ENCODE measurements at places on chromosomes 5 and 9.

DNA sequence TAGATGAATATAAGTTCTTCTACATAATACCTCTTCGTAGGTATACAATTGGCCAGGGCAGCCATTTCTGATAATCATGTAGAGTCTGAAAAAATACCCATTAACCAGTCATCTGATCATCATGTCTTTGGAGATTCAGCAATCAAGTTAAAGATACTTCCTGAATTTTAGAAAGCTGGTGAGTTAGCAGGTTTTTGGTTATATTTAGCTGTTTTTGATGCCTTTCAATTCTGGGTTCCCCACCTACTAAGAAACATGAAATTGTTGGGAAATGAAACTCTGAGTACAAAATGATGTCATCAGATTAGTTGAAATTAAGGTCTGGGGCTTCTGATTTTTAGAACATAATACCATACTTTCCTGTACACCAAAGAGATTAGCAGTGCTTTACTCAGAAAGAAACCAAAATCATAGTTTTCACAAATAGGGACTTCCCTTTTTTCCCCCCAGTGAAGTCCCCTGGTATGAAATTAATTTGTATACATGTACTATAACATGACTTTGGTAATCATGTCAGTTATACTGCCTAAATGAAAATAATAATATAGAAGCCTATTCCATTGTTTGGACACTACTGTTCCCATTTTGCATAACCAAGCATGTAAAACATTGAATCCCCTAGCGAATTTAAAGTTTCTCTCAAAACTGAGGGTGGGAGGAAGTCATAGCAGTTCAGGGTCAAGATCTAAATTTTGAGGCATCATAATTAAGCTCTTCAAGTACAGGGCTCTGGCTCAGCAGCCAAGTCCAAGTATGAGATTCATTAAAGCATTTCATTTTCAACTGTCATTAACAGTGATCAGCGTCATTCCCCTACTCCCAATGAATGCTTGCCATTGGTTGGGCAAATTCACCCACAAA lies 17.9 kb downstream of the PRLR start:
- DNase-seq, result peak; percentile 13

DNA sequence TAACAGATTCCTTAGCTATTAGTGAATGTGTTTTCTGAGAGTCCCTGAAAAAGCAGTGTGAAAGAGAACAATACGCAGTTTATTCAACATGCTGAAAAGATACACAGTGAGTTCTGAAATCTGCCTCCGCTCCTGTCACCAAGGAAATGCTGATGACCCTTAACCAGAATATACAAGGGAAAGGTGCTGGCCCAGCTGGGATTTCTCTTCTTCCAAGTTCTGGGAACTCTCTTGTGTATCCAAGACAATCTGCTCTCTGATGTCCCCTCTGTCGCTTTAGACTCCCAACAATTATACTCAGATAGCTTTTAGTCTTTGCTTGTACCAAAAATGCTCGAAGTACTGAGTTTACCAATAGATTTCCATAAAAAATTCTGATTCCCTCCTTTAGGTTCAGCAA lies 214.9 kb downstream of the TMEM167A start:
- no peak for DNase-seq

GRCh38 chr5:125510651-125511050 lies 764.2 kb upstream of the ZNF608 start:
- no peak for DNase-seq

DNA sequence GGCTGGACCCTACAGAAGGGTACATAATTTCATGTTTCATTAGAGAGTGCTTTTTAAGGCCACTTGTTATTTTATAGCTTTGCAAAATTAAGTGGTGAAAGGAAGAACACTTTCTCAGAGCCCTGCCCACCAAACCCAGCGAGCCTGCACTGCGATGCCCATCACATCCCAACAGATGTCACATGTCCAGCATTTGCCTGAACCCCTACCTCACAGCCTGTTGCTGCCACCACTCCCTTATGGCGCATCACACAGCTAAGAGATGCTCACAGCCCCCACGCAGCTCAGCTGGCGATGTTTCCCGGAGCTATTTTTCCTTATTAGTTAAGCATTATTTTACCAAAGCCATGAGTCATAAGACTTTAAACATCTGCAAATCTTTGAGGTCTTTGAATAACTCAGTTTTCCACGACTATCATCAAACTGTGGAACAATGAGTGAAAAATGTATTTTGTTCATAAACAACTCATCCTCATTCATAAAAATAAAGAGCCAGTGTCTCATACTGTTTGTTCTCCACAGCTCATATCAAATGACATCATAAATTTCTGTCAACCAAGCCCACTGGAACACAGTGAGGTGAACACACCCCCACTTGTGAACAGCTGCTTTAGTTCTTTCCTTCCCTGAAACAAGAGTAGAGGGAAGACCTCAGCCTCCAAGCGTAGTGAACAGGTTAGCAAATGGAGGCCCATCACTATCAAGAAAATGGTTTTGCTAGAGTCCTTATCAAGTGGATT lies 104.9 kb downstream of the SYK start:
- DNase-seq, result peak; percentile 53

- DNase-seq, result peak; percentile 4
These were observed 451.1 kb downstream of the EBF1 start for GRCh38 chr5:158648631-158649030.

DNA sequence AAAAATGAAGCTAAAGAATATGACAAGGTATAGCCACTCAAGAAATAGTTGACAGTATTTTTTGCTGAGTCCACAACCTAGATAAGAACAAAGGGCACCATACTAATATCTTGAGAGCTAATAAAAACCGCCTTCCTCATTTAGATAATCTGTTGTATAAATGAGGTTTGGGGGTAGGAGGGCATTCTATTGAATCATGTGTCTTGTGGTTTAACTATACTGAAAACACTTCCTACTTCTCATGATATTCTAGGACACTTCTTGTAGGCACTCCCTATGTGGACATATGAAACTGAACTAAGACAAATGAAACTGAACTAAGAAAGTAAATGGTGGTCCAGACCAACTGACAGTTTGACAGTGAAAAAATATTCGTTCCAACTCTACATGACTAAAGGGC lies 1268.5 kb upstream of the C9orf72 start:
- no peak for DNase-seq

- DNase-seq, result peak; percentile 39
These were observed 1.4 kb downstream of the EFNA5 start for GRCh38 chr5:107669096-107670031.

- no peak for DNase-seq
These were observed 334.4 kb downstream of the ARHGEF28 start for GRCh38 chr5:73960426-73960825.

DNA sequence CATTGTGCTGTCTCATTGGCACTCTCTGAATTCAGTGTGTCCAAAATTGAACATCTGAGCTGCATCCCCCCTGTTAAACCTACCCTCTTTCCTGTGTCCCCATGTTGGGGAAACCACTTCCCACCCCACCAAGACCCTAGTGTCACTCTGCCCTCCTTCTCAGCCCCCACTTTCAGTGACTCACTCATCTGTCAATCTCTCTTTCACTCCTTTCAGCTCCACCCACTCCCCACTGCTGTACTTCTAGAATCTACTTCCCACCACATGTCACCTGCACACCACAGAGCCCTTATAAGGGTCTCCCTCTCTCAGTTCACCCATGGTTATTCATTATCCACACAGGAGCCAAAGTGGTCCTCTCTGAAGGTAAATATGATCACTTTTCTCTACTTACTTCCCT lies 5.8 kb upstream of the SPOCK1 start:
- no peak for DNase-seq

- DNase-seq, result no peak
These were observed 68.3 kb upstream of the RGS7BP start for GRCh38 chr5:64437496-64437895.

DNA sequence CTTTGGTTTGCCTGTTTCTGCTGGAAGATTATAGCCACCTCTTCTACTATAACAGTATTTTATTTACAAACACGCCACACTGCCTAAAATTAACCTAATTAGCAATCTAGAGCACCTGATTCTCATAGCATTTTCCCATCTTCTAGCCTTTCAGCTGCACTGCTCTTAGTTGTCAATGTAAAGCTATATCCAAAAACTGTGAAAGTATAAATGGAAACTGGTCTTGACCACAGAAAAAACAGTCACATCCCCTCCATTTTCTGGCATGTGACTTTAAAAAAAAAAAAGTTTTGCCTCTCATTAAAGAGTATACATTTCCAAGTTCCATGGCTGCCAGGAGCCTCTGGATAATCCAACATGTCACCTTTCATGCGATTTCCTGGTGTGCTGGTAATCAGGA lies 287.8 kb downstream of the DTWD2 start:
- DNase-seq, result no peak

DNA sequence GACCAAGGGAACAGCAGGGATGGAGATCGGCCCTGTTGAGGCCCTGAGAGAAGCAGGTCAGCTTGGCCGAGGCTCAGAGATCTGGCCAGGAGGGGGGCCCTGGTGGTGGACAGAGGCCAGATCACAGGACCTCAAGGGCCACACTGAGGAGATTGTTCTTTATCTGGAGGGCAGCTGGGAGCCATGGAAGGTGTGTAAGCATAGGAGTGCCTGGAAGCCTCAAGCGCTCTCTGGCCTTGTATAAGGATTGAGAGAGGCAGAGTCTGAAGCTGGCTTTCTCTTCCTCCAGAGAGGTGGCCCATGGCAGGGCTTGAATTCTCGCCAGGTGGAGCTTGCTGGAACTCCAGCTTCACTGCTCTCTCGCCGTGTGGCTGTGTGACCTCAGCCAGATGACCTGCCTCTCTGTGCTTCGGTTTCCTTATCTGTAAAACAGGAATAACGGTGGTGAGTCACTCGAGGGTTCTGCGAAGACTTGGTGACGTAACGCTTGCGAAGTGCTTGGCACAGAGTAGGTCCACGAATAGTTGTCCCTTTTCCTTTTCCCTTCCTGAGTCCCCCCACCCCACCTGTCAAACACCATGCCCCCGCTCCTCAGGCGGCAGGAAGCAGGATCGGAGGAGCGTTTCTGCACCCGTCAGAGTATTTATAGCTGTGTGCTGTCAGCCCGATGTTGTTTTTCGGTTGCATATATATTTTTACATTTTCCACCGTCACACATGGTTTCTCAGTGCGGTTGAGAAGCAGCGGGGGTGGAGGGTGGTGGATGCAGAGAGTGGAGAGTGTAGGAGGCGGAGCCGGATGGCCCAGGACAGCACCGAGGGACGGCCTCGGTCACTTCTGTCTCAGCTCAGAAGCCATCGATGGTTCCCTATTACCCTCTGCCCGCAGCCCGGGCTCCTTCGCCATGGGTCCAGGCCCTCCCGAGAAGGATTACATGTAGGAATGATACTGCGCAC lies 17.0 kb upstream of the CRB2 start:
- DNase-seq, result no peak

- no peak for DNase-seq
These were observed 109.2 kb downstream of the BASP1 start for GRCh38 chr5:17326600-17327037.

DNA sequence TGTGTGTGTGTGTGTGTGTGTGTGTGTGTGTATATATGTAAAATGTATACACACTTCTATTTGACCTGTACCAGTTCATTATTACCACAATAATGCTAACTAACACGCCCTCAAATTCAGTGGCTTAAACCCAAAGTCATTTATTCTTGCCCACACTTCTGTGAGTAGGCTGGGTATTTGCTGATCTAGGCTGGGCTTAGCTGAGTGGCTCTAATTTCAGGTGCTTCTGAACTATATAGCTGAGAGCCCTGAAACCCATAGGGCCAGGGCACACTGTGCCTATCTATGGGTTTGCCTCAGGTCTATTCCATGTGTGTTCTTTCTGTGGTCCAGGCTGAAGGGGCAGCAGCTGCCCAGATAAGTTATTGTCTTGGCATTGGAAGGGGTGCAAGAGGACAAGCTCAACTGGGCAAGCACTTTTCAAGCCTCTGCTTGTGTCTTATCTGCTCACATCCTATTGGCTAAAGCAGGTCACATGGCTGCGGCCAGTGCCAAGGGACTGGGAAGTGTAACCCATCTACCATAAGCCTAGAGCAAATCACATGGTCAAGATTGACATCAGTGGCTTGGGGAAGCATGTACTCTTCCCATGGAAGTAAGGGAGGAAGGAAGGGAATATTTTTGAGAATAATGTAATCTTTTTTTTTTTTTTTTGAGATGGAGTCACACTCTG lies 139.9 kb downstream of the PALM2AKAP2 start:
- no peak for DNase-seq

GRCh38 chr5:127757576-127757975 lies 54.4 kb downstream of the CCDC192 start:
- DNase-seq, result peak; percentile 84

DNA sequence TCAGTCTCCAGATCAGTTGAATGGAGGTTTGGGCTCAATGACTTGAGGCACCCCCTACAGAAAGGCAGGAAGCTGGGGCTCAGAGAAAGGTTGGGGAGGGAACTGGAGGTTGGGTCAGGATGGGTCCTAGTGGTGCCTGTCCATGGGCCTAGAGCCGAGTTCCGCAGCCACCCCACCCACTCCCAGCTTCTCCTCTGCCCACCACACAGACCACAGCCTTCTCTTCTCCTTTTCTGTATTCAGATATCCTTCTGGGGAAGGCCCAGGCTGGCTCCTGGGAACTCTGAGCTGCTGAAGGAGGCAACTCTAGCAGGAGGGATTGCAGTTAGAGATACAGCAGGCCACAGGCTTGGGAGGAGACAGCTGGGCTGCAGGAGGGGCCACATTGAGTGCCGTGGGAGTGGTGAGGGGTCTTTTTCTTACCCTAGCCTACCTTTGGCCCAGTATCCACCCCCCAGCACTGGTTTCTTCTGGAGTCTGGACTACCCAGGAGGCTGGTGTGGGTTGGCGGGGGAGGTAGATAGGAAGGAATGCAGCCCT lies 15.4 kb upstream of the PTGS1 start:
- no peak for DNase-seq

DNA sequence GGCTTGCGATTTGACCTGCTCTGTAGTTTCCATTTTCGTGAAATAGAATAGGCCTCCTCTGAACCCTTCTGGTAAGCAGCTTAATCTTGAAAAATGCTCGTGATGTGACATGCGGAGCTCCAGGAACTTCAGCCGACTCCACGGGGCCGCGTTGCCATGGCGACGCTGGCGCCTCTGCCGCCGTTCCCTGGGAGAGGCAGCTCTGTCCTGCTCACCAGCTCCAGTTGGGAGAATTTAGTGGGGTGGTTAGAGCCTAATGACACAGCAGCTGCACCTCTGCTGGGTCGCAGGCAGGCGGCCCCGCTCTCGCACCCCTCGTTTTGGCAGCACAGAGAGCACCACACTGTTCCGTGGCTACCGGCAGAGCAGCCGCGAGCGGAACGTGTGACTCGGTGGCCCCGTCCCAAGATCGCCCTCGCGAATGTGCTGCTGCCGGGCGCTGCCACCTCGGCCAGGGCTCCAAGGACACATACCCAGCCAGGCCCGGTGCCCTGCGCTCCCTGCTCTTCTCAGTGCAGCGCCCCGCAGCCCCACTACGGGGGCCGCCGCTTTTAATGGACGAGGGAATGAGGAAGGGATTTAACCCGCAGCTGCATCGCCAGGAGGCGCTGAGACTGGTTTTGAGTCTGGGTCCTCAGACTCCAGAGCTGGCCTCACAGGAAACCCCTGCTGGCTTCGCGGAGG lies 131.2 kb upstream of the LMX1B start:
- DNase-seq, result peak; percentile 62

Data from myocyte (in vitro differentiated cells).